Head of caudate nucleus (tissue), 42 donors: ENCODE measurements at places on chromosomes 16 and 17.

GRCh38 chr17:9220398-9221146 lies 199.3 kb downstream of the NTN1 start:
- DNase-seq = no peak

DNA sequence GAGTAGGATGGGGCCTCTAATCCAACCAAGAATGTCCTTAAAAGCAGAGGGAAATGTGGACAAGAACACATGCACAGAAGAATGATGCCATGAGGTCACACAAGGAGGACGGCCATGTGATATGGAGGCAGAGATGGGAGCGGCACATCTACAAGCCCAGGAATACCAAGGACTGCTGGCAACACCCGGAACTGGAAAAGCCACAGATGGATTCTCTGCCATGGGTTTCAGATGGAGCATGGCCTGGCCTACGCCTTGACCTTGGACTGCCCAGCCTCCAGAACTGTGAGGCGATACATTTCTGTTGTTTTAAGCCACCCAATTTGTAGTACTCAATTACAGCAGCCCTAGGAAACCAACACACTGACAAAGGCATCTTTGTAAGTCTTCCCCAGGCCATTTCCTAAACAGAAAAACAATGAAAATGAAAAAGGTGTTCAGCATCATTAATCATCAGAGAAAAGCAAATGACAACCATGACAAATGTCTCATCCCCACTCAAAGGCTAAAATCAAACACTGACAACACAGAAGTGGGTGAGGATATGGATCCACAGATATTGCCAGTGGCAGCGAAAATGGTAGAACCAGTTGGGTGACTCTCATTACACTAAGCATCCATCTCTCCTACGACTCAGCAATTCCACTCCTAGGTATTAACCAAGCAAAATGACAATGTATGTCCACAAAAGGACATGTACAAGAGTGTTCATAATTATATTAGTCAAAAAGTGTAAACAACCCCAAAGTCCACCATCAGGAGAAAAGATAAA lies 76.9 kb upstream of the CNEP1R1 start:
- no peak for DNase-seq

- DNase-seq = no peak
These were observed 2.4 kb upstream of the CACNA1H start for GRCh38 chr16:1150511-1150982.

GRCh38 chr17:31495022-31495885 lies 103.8 kb downstream of the RAB11FIP4 start:
- no peak for DNase-seq

DNA sequence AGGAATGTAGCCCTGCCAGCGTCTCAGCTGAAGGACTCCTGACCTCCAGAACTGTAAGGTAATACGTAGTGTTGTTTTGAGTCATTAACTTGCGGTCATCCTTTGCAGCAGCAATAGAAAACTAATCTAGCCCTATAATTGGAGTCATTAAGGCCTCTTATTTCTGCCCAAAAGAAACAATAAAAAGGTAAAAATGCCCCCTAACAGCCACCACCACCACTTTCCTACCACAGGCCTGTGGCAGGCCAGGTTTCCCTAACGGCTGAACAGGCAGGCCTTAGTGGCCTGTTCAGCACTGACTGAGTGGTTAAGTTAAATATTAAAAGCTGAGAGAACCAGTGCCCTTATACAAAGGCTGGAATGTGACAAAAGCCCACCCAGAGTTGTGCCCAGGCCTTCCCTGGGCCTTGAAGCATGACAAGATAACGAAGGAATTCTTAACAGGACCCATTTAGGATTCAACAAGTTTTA lies 286.5 kb upstream of the ERCC4 start:
- DNase-seq = no peak

DNA sequence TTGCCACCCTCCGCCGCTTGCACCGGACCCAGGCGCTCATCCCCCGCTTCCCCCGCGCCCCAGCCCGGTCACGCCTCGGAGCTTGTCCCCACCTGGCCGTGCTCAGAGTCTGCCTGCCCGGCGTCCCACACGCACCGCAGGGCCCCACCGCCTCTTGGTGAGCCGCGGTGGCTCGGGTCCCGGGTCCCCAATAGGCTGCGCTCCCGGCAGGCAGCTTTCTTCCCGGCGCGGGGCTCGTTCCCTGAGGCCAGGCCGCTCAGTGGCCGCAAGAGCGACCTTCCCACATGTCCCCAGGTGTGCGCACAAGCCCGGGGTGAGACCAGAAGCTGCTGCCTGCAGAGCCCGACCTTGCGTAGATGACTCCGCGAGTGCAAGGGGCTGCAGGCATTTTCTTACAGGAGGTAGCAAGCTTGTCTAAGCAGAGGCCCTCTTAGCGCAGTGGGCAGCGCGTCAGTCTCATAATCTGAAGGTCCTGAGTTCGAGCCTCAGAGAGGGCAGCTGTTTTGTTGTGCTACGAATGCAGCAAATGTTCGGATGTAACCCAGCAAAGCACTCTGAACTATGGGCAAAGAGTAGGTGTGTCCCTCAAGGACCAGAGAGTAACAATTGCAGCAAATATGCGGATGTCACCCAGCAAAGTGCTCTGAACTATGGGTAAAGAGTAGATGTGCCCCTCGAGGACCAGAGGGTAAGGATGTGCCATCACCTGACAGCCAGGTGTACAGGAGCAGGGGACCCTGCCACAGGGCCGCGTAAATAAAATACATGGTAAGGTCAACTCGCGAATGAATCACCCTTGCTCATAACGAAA lies 15.6 kb downstream of the TLE7 start:
- DNase-seq = peak; percentile 5

- DNase-seq = no peak
These were observed 275.3 kb downstream of the PARN start for GRCh38 chr16:14354561-14355351.

DNA sequence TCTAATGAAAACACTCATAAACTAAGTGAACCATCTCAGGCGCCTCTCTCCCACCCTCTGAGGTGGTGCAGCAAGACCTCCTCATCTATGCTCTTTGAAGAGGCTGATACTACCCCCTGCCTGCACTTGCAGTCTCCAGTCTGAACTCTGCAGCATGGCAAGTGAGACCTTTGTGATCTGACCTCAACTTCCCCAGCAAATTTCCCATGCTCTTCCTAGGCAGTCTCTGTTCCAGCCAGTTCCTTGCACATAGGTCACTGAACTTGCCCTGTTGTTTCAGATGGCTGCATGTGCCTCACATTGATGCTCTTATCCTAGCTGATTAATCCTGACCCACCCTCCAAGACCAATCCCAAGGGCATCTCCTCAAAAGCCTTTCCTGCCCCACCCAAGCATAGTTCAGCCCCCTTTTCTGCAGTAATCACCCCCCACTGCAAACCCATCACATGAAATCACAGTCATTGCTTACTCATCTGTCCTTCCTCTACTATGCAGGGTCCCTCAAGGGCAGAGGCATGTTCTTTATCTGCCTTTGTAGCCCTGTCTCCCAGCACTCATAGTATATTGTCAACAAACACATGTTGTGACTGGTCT lies 42.0 kb downstream of the TBX21 start:
- no peak for DNase-seq

GRCh38 chr17:65389949-65390348 lies 171.5 kb downstream of the AXIN2 start:
- DNase-seq = no peak

GRCh38 chr16:18003033-18003432 lies 333.5 kb downstream of the NPIPA8 start:
- no peak for DNase-seq

GRCh38 chr17:4607773-4608187 lies 23.5 kb downstream of the SMTNL2 start:
- peak; percentile 53 for DNase-seq

- no peak for DNase-seq
These were observed 676.2 kb downstream of the CDH11 start for GRCh38 chr16:64445649-64446048.

GRCh38 chr16:75380870-75381269 lies 52.4 kb downstream of the CFDP1 start:
- DNase-seq = no peak

DNA sequence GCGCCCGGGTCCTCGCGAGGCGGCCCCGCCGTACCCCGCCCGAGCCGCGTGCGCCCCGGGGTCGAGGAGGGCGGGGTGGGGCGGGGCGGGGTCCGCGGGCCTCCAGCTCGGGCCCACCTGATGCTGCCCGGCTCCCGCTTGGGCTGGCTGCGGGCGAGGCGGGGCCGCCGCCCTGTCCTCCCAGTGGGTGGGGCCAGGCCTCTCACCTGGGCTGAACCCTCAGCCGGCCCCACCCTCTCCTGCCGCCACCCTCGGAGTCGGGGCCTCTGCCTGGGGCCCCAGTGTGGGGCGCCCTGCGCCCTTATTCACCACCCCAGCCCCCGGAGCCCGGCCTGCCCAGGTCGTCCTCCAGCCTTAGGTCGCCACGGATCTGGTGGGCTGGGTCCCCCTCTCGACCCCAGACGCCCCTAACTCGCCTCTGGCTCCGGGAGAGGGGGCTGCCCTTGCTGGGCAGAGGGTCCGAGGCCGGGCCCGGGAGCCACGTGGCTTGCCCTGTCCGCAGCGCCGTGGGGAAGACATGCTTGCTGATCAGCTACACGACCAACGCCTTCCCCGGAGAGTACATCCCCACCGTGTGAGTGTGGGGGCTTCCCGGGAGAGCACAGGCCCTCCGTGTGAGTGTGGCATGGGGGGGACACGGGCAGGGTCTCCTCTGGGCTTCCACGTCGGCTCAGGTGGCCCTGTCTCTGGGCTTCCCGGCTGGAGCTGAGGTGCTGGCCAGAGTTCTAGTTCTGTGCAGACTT lies 578 bp downstream of the RAC3 start:
- DNase-seq = no peak

GRCh38 chr17:61223725-61224124 lies 175.9 kb upstream of the TBX2 start:
- DNase-seq = no peak

- peak; percentile 89 for DNase-seq
These were observed 3.3 kb upstream of the CDK5R1 start for GRCh38 chr17:32483451-32484019.

DNA sequence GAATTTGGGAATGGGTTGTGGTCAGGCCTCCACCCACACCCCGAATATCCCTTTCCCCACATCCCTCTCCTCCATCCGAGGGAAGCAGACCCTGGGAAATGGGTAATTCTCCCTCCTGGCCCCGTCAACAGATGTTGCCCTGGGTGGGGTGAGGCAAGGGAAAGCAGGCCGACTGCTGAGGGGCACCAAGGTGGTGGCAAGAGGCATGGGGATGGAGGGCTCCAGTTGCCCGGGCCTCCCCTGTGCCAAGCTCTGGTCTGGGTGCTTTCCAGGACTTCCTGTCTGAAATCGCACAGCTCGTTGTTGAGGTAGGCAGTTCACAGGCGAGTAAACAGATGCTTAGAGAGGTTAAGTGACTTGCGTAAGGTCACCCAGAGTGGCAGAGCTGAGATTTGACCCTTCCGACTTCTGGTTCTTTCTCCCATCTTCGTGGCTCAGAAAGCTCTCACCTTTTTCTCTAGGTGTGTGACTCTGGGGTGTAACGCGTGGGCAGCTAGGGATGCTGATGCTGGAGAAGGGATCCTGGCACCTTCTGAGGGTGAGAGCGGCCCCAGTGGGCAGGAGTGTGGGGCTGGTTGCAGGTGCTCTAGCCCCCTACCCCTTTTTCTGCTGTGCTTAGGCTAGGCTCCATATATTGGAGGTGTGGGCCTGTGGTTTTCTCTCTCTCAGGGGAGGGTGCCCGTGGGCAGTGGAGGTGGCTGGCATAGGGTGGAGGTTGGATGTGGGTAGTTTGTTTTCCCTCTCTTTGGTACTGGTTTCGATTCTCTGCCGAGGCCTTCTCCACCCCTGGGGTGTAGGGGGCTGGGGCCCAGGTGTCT lies 17.2 kb downstream of the RARA start:
- no peak for DNase-seq

DNA sequence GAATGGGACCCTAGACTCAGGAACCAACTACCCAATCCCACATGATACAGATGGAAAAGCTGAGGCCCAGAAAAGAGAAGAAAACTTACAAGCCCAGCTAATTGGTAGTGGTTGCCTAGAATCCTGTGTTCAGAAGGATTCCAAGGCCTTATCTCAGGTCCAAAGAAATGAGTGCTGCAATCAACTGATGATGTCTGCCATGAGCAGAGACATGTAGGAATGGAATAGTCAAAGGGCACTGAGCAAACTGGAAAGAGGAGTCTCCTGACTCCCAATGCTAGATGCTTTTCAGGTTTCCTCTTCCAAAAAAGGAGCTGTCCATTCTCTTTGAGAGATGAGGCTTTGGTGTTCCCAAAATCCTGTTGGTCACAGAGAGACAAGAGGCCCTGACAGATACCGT lies 210.6 kb downstream of the ZNF423 start:
- DNase-seq = no peak

DNA sequence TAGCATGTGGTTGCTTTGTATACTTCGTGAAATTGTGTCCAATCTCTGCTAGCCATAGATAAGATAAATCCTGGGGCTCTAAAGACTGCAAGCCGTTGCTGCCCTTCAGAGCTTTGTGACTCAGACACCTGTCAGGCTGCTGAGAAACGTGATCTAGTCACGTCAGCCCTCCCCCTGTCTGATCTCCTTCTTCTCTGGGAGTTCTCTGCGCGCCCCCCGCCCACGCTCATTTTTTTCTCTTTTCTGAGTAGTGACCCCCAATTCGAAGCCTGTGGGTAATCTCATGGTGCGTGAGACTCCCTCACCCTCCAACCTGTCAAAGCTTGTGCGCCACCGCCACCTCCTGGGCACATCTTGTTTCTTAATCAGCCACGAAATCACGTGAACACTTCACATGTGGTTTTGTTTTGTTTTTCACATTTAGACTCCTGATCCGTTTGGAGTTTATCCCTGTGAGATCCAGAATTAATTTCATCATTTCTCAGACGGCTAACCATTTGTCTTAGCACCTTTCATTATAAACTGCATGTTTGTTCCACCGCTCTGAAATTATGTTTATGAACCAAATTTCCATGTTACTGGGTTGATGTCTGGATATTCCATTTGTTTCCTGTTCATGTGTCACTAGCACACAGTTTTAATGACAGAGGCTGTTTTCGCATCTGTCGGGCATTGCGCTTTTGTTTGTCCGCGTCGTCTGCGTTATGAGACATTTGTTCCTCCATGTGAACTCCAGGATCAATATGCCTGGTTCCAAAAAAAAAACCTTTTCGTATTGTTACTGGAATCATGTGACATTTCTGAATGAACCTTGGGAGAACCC lies 977 bp upstream of the ZNF778 start:
- peak; percentile 84 for DNase-seq
